Activated T-helper 1 cell treated with anti-CD3 and anti-CD28 coated beads, Interleukin-12 subunit alpha, Interleukin-12 subunit beta, Interleukin-2, Interleukin-4 antibody, amounts not matched to agents 30 ng/mL and 10 ng/mL and 1 ng/mL, durations not matched to agents 14 hours and 24 hours and 36 hours (primary cell): ENCODE measurements at places on chromosomes 3 and 15. TPM values are rescaled to one million over a fixed set of nuclear protein-coding genes. Genes with fewer than 3 reads are reported as not detected.
A peak's percentile ranks its signal among the peaks of the same experiment; 100 is the strongest.

- H3K27ac ChIP-seq: no peak overlapping the region
- no peak overlapping the region for H3K4me3 ChIP-seq
- H3K4me1 ChIP-seq: no peaks in the 10 kb centered on the region
- H3K27me3 ChIP-seq: no peaks in the 10 kb centered on the region
Observed at GRCh38 chr15:35484231-35484945, 61.6 kb downstream of the DPH6 start.

DNA sequence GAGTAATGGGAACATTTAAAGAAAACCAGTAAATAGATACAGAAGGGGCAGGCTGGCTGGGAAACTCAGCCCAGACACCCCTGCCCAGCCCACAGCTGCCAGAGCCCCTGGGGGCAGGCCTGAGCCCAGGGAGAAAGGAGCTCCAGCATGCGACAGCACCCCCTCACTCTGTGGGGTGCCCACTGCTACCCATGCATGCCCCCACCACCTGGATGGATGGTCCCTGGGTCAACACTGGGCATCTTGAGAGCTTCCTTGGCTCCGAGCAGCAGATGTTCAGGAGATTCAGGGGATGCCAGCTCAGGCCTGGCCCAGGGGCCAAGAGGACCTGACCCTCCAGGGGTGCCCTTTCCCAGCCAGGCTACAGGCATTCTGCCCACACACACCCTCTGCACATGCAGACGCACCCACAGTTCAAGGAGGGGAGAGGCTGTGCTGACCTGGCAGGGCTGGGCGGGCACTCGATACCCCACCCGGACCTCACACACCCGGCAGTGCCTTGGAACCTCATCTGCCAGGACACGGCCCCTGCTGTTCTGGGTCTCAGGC is 31.5 kb downstream of the PTH1R start:
- peaks cover 14% of the 10 kb centered on the region for H3K4me1 ChIP-seq
- no peaks in the 10 kb centered on the region for H3K27me3 ChIP-seq
- H3K36me3 ChIP-seq: peaks cover 5% of the 10 kb centered on the region
- DNase-seq: no peak

GRCh38 chr3:152290374-152290773 is 21.6 kb downstream of the MBNL1 start:
- no peaks in the 10 kb centered on the region for H3K27me3 ChIP-seq
- no peak for DNase-seq
- peak overlapping the region; percentile 74 for H3K27ac ChIP-seq

GRCh38 chr3:58051196-58051595 is 43.0 kb downstream of the FLNB start:
- H3K27me3 ChIP-seq: peaks cover 1% of the 10 kb centered on the region
- DNase-seq: no peak
- H3K4me3 ChIP-seq: no peak overlapping the region
- no peaks in the 10 kb centered on the region for H3K36me3 ChIP-seq
- H3K27ac ChIP-seq: no peak overlapping the region

The PFN2 gene
- total RNA-seq: 0.42 and 0.47 TPM in 2 replicates

The CPNE9 gene
- 0.93 TPM in 1 of 2 replicates, not detected in the other for total RNA-seq
